ENCODE measurements at places on chromosomes 4 and X. TPM values are rescaled to one million over a fixed set of nuclear protein-coding genes. Genes with fewer than 3 reads are reported as not detected.

PPEF1 gene
- 1.9 TPM for total RNA-seq

NDST4 gene
- not detected for total RNA-seq

DNA sequence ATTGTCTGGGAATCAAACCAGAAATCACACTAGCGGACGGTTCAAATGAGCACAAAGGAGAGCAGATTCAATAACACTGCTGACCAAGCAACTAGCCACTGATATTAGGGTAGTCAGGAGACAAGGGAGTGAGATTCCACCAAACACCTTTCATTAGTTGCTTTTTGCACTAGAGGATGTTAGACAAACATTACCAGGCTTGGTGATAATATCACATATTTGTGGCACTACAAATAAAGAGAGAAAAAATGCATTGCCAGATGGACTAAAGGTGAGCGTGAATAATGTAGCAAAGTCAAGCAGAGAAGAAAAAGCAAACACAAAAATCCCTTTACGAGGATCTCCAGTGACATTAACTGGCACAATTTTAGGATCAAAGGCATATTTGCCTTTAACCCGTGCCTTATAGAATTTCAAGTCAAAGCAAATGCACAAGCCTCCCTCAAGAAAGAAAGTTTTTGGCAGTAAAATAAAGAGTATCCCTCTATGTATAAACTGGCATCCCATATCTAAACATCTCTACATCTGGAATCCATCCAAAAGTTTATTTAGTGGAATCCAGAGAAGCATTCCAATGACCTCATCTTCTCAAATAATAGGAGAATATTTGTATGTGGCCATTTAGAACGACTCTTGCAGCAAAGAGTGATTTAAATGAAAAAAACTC, 290.9 kb downstream of the KCTD8 start:
- no peak for DNase-seq

- DNase-seq, result no peak
Measured at GRCh38 chr4:170931321-170931720, 841.6 kb upstream of the AADAT start.

PHKA1 gene
- total RNA-seq, result 0.13 TPM

SPANXN3 gene
- total RNA-seq, result not detected

GRCh38 chrX:24859211-24859841, 156.4 kb downstream of the ARX start:
- DNase-seq, result no peak

GRCh38 chrX:4320436-4320947, 607.0 kb upstream of the PRKX start:
- DNase-seq, result no peak

PCDH11X gene
- total RNA-seq, result not detected

DRD5 gene
- not detected for total RNA-seq

DNA sequence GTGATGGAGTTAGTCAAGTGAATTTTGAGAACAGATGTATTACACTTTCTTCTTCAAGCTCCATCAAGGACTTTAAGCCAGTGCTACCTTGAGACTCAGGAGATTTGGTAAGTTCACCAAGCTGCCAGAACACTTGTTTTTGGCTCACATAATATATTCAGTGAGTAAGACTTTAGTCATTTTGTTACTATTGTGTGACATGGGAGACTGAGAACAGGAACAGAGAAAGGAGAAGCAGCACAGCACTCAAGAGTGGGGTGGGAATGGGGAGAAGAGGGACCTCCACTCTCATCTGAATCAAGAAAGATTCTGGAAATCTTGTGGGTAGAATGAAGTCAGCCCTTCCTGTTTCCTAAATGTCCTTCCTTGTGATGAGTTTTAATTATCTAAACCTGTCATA, 87.3 kb upstream of the TET2 start:
- DNase-seq, result no peak

GRCh38 chr4:6367371-6367851, 97.8 kb downstream of the WFS1 start:
- DNase-seq, result no peak

DNA sequence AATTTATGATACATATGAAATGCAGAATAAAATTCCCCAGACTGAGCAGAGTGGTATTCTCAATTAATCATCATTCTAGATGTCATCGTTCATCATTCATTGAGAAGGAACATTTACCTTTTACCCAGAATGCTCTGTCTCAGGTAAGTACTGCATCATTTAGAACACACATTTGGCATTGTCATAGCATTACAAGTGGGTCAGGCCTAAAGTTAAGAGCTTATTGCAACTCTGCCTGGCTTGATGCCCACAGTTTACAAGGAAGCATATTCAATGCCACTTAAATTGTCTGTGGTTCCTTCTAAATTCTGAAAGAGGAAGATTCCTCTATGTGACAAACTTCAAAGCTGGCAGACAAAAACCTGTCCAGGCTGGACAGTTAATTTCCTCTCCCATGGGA, 87.3 kb downstream of the CAMK2D start:
- DNase-seq, result no peak

GRCh38 chr4:69836287-69836686, 23.7 kb downstream of the SULT1E1 start:
- no peak for DNase-seq

GRCh38 chr4:84632092-84632491, 49.2 kb downstream of the CDS1 start:
- no peak for DNase-seq

XK gene
- 0.29 TPM for total RNA-seq

DNA sequence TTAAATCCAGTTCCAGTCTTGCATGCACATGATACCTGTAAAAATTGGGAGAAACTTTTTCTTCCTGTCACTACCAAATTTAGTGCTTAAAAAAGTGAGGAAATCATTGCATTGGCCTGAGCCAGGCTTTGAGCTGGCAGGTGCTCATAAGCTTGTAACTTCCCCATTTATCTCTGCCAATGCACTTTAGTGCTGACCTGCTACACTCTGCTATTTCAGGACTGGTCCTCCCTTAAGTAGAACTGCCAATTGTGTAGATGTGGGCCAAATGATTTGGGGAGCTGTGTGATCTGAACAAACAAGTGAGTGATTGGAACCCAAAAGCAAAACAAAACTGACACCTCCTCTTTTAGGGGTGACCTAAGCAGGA, 51.8 kb downstream of the ZNF827 start:
- no peak for DNase-seq

- no peak for DNase-seq
Measured at GRCh38 chr4:31968842-31969241, 1248.7 kb downstream of the PCDH7 start.

DNA sequence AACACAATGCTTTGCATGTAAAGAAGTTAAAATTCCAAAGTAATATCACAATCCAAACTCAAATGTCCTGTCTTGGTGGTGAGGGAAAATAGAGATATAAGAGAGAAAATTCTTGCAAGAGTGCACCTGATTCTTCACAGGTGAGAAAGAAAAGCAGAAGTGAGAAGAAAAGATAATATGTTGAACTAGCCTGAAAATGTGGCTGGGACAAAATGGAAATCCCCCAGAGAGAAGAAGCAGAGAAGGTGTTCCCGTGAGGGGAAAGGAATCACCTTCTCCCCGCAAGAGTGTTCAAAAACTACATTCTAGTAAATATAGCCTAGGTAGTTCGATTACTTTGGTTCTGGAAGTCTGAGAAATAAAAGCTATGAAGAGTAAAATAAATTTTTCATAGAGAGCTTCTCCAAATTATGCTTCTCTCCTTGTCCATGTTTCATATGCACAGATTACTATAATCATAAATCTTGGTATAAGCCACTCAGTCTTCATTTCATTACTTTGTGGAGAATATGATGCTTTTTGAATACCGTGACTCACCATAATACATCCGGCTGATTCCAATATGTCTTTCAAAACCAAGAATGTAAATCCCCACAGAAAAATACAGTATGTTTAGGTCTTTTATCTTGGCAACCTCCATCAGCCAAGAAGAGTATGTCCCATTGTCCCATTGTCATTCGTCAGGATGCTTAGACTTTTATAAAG, 63.1 kb downstream of the COX18 start:
- no peak for DNase-seq

MAGEA2B gene
- not detected for total RNA-seq

LUZP4 gene
- not detected for total RNA-seq

- DNase-seq, result no peak
Measured at GRCh38 chr4:126028876-126029275, 714.1 kb downstream of the FAT4 start.

DNA sequence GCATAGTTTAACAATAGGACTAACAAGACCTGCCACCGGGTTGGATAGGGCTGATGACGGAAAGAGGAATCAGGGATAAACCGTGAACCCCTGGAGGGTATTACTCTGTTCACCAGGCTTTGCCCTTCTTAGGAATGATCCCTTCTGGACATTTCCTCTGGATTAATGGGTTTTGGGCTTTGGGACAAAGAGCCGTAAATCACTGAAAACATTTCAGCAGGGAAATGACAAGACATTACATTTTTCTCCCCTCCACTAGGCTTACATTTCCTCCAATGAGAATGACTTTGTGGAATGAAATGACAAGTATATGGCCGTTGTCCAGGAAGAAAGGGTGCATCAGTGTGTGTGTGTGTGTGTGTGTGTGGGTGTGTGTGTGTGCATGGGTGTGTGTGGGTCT, 25.9 kb upstream of the RBPJ start:
- DNase-seq, result no peak

DNA sequence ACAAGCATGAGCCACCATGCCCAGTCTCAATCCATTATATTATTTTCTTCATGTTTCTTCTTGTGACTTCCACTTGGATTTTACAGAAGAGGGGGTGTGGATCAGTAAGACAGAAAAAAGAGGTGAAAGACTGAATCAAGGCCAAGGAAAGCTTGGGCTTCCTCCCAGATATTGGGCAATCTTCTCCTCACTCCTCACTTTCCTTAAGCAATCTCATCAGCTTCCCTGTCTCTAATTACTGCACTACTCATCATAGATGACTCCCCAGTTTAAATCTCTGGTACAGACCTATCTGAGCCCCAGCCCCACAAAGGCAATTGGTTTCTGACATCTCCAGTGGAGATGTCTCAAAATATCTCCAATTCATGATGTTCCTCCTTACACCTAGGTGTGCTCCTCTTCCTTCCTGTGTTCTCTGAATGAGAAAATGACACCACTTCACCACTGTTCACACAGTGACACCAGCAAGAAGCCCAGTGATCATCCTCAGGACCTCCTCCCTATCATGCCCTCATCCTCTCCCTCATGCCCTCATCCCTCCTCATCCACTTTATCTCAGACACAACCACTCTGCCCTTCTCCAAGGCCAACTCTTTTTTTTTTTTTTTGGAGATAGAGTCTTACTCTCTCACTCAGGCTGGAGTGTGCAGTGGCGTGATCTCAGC, 44.8 kb upstream of the HERC6 start:
- DNase-seq, result no peak

GRCh38 chrX:12471061-12471460, 320.2 kb upstream of the PRPS2 start:
- no peak for DNase-seq

GRCh38 chrX:106874075-106874474, 29.1 kb downstream of the RIPPLY1 start:
- peak; percentile 45 for DNase-seq

EDNRA gene
- total RNA-seq, result not detected

DNA sequence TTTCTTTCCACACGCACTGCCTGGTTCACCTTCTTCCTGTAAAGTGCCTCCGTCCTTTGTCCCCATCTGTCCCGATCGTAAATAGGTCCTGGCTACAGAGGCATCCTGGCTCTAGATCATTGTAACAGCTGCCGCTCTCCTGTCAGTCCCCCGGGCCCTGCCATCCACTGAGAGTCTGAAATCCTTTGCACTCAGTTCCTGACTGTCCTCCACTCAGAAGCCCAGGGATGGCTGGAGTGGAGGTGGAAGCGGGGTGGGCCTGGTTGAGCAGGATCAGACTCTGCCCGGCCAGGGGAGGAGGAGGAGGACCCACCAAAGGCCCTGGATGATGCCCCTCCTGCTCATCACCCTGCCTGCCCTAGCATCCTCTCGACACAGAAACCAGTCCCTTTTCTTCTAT, 29.8 kb downstream of the PIGG start:
- DNase-seq, result no peak

MED14 gene
- total RNA-seq, result 79.1 TPM

RNF212 gene
- 1.0 TPM for total RNA-seq

- DNase-seq, result no peak
Measured at GRCh38 chrX:51316271-51316670, 16.4 kb upstream of the NUDT10 start.

- DNase-seq, result no peak
Measured at GRCh38 chr4:147981305-147981704, 249.4 kb downstream of the ARHGAP10 start.

C4orf50 gene
- total RNA-seq, result 0.63 TPM

GRCh38 chr4:25560605-25561004, 95.0 kb upstream of the SLC34A2 start:
- DNase-seq, result no peak

- no peak for DNase-seq
Measured at GRCh38 chrX:43005561-43005960, 227.6 kb upstream of the PPP1R2C start.

GRCh38 chrX:49176421-49177326, 5.0 kb downstream of the PLP2 start:
- no peak for DNase-seq

SATL1 gene
- not detected for total RNA-seq

GRCh38 chr4:3599951-3600350, 67.7 kb upstream of the LRPAP1 start:
- DNase-seq, result no peak

MAGEB1 gene
- total RNA-seq, result not detected

- no peak for DNase-seq
Measured at GRCh38 chr4:52999626-53000025, 137.5 kb downstream of the RASL11B start.

GRCh38 chr4:145299380-145300076, 119.1 kb upstream of the OTUD4 start:
- DNase-seq, result peak; percentile 56

DNA sequence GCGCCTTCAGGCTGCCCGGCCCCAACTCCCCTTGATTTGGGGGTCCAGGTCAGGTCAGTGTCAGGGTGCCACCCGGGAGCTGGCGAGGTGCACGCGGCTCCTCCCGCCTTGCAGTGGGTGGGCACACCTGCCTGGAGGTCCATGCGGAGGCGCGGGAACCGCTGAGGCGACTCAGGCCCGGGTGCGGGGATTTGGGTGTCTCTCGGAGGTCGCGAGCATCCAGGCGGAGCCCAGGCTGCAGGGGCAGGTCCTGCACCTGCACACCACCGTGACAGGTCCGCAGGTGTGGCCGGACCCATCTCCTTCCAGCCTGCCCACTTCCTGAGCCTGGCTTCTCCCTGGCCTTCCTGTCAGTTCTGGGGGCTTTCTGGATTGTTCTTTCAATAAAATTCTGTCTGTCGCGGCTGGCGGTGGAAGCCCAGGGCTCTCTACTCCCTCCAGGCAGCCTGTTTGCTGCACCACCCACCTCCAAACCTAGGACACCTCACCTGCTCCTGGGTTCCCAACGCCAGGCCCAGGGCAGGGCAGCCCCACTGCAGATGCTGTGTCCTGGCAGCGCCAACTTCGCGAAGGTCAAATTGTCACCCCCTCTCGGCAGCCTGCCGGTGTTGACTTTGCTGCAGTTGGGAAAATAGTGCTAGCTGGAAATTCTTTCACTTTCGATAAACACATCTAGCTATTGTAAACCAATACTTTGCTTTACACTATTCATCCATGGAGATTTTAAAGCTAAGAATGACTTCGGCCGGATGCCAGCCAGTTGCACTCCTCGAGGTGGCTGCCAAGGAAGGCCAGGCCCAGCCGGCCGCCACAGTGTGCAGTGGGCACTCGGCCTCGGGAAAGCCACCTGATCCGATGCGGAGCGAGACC, 35.9 kb downstream of the FGFRL1 start:
- no peak for DNase-seq

All from natural killer cell (primary cell).